ENCODE measurements at places on chromosomes 6 and 20. TPM values are rescaled to one million over a fixed set of nuclear protein-coding genes. Genes with fewer than 3 reads are reported as not detected.

- DNase-seq, result peak; percentile 18
Observed at GRCh38 chr6:168139121-168139520, 60.1 kb upstream of the FRMD1 start.

- DNase-seq, result no peak
Observed at GRCh38 chr6:114952229-114952628, 609.4 kb upstream of the HS3ST5 start.

DNA sequence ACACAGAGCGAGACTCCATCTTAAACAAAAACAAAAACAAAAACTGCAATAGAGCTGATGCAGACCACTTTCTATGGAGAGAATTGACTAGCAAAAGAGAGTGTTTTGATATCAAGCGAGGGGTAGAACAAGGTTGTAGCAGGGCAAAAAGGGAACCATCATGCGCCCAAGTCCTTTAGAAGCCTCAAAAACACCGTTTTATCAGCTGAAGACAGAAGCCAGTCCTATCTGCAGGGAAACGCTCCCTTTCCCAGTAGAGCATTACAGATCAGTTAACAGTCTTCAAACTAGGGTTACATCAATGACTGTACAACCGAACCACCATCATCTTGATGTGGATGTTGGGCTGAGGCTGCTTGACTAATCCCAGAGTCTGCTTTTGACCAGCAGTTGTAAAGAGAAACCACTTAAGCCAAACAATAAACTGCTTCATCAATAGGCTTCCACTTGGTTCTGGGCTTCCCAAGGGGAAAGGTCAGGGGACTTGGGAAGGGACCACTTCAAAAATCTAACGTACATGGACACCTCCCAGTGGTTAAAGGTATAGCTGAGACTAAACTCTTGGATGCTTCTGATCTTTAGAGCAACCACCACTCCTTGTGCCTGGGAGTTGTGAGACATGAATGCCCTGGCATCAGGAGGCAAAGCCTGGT lies 59.6 kb upstream of the SPDEF start:
- no peak for DNase-seq

- DNase-seq, result no peak
Observed at GRCh38 chr6:111673937-111674336, 68.3 kb upstream of the TRAF3IP2 start.

DNA sequence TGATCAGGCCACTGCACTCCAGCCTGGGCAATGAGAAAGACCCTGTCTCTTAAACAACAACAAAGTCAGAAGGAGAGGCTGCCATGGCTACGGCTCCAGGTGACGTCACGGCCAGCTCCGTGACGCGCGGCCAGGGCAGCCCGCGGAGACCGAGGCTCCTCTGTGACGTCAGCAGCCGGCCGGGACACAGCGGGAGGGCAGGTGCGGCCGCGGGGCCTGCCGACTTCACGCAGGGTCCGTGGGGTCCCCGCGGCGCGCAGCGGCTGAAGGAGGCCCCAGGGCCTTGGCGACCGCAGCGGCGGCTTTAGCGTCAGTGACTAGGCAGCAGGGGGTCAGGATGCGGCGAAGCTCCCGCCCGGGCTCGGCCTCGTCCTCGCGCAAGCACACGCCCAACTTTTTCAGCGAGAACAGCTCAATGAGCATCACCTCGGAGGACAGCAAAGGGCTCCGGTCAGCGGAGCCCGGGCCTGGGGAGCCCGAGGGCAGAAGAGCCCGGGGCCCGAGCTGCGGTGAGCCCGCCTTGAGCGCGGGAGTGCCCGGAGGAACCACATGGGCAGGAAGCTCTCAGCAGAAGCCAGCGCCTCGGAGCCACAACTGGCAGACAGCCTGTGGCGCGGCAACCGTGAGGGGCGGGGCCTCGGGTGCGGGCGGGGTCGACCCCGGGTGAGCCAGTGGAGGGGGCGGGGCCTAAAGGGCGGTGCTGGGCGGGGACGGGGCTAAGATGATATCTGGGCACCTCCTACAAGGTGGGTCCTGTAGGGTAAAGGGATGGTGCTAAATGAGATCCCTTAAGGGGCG lies at the start of gene SPAG4:
TSS of gene SPAG4 (plus strand) at position 163 of the 798 bp plus-strand sequence. CDS start at position 338, 175 bp downstream.
- peak; percentile 98 for DNase-seq

- no peak for DNase-seq
Observed at GRCh38 chr20:37313546-37314091, 24.2 kb downstream of the MANBAL start.

GRCh38 chr20:13671916-13672378 lies 33.2 kb upstream of the TASP1 start:
- no peak for DNase-seq

GRCh38 chr20:22575737-22576136 lies 8.6 kb downstream of the FOXA2 start:
- no peak for DNase-seq

GRCh38 chr6:148448369-148449012 lies 105.9 kb downstream of the SASH1 start:
- no peak for DNase-seq

- DNase-seq, result no peak
Observed at GRCh38 chr6:116008470-116009243, 52.0 kb downstream of the FRK start.

GRCh38 chr20:20404633-20405032 lies 36.7 kb downstream of the INSM1 start:
- DNase-seq, result no peak

- no peak for DNase-seq
Observed at GRCh38 chr20:45462711-45463509, 6.6 kb upstream of the WFDC2 start.

GRCh38 chr6:87257046-87257445 lies 65.3 kb upstream of the SMIM8 start:
- DNase-seq, result no peak

- no peak for DNase-seq
Observed at GRCh38 chr20:38291966-38292365, 12.0 kb upstream of the BPI start.

DNA sequence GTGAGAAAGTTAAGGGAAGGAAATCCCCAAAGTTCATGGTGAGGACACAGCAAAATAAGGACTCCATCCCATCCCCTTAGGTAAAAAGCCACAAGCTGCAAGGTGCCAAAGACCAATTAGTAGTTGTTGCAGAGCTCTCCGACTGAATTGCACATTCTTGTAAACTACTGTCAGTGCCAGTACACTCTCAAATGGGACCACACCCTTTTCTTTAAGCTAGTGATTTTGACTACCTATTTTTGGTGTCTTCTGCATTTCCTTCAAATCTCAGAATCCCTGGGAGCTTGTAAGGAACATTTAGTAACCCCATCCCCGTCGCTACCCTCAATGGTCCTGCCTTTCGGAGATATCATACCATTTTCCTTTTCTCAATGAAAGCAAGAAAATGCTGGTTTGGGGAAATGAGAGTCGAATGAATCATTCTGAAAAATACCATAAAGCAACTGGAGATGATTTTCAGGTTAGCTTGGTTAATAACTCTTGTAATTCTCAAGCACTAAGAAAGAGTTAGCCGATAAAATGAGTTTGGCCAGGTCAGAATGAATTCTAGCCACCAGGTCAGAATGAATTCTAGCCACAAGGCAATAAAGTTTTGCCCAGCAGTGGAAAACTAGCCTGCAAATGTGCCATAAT lies 5.2 kb upstream of the HMGN3 start:
- no peak for DNase-seq

GRCh38 chr6:35087361-35088280 lies 53.5 kb downstream of the TCP11 start:
- DNase-seq, result no peak

RAET1E gene
- total RNA-seq, result 0.52 TPM

ZSCAN9 gene
- total RNA-seq, result 10.1 TPM

CFB gene
- 65.5 TPM for total RNA-seq

GNRH2 gene
- not detected for total RNA-seq

CDH4 gene
- total RNA-seq, result 0.07 TPM

MEI4 gene
- 1.4 TPM for total RNA-seq

PREX1 gene
- total RNA-seq, result 21.7 TPM

POM121L2 gene
- not detected for total RNA-seq

KLHDC3 gene
- total RNA-seq, result 153 TPM

TREM1 gene
- total RNA-seq, result not detected

CAP2 gene
- total RNA-seq, result 59.9 TPM
